Temporal lobe (tissue), 4 donors: ENCODE measurements at places on chromosomes 2 and 18. TPM values are rescaled to one million over a fixed set of nuclear protein-coding genes. Genes with fewer than 3 reads are reported as not detected.

Gene PARD6G
- 7.1 TPM for total RNA-seq

Gene ALPG
- not detected for total RNA-seq

Gene OXER1
- 0.25 TPM for total RNA-seq

Gene IL1F10
- not detected for total RNA-seq

Gene CYTIP
- 2.0 TPM for total RNA-seq

Gene KCNG2
- 0.25 TPM for total RNA-seq

Gene ECEL1
- 1.5 TPM for total RNA-seq

Gene RIOK3
- total RNA-seq: 42.8 TPM

Gene UGT1A10
- not detected for total RNA-seq

Gene TUBA4B
- not detected for total RNA-seq

Gene RAB31
- 27.3 TPM for total RNA-seq

Gene FNDC4
- 47.9 TPM for total RNA-seq

Gene RSAD2
- total RNA-seq: 2.0 TPM
